ENCODE measurements at places on chromosomes 13 and 19.
A peak's percentile ranks its signal among the peaks of the same experiment; 100 is the strongest.

DNA sequence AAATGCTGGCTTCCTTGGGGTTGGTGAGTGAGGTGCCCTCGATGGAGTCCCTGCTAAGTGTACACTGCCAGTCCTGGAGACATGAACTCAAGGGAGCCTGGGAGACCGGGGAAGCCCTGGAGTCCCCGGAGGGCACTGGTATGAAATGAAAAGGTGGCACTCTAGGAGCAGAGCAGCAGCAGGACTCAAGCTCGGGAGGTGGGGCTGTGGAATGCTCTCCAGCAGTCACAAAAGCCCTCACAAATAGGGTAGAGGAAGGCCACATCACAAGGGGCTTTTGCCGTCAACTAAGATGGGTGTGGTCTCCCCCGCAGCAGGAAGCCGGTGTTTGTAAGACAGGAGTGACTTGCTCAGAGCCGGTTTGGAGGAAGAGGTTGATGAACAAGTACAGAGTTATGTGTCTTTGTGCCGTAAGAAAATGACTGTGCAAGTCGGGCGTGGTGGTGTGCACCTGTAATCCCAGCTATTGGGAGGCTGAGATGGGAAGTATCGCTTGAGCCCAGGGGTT is 19.3 kb downstream of the CCNE1 start:
- no peak for DNase-seq

GRCh38 chr19:7845390-7846154 is 15.6 kb downstream of the EVI5L start:
- DNase-seq = no peak

GRCh38 chr13:99214232-99214631 is 13.6 kb downstream of the UBAC2 start:
- DNase-seq = no peak

GRCh38 chr19:45782820-45783785 is 813 bp upstream of the DMPK start:
- peak; percentile 42 for DNase-seq

DNA sequence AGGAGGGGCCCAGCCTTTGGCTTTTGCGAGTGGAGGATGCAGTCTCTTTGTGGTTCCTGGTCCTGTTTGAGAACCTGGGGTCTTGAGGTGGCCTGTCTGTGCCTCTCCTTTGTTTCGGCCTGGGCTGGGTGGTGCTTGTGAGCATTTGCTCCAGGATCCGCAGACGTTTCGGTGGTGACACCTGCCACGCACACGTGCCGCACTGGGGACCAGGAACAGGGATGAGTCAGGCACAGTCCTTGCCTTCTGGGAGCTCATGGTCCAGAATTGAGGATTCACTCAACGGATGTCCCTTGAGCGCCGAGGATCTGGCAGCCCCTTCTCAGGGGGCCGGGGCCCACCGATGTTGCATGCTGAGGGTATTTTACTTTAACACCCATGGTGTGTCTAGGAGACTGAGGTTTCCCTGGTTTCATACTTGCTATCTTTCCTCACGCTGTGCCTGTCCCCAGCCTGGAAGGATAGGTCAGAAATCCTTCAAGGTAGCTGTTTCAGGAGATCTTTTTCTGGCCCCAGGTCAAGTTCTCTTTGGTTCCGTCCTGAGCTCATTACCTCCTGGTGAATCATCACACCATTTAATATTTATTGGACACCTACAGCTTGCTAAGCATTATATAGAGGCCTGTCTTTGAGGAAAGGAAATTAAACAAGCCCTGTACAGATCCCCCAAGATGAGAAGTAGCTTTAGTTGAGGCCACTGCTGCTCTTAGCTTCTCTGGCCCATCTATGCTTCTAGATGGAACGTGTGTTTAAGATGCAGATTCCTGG is 5.1 kb downstream of the HDGFL2 start:
- no peak for DNase-seq

DNA sequence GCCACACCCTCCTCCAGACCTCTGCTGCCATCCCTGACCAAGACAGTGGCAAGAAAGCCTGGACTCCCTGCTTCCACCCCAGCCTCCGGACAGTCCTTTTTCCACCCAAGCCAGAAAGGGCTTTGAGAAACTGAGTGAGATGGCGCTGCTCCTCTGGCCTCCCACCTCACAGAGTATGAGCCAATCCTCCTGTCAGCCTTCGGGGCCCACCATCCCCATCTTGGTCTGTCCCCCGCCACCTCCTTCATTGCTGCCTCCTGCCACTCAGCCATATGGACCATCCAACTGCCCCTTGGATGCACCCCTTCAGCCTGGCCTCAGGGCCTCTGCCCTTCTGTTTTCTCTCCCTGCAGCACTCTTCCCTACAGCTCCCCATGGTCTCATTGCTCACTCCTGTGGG is 125.7 kb downstream of the CRYL1 start:
- no peak for DNase-seq

GRCh38 chr13:40452038-40452666 is 214.3 kb downstream of the FOXO1 start:
- no peak for DNase-seq

DNA sequence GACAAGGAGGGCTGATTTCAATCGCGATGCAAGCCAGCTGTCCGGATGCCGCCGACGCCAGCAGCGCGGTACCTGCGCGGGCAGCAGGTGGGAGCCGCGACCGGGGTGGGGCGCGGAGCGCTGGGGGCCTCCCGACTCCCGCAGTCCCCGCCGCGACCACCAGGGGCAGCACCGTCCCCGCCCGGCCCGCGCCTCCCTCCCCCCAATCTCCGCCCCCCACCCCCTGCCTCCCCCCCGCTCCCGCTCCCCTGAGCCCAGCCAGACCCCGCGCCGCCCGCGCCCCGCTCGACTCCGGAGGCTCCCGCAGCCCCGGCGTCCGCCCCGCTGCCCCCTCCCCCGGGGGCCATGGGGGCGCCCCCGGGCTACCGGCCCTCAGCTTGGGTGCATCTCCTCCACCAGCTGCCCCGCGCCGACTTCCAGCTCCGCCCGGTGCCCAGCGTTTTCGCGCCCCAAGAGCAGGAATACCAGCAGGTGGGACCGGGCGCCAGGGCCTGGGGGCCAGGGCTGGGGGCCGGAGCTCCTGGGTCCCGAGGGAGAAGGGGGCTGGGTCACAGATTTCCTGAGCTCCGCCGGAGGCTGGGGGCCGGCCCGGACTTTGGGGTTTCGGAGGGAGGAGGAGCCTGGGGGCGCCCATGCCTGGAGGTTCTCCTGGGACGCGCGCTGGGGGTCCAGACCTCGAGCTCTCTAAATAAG is at the start of gene TTYH1:
TTYH1 (plus strand) TSS at position 257 of the 693 bp plus-strand sequence; CDS start at position 346, 89 bp downstream.
- DNase-seq = no peak

- DNase-seq = no peak
These were observed 31.0 kb downstream of the THSD1 start for GRCh38 chr13:52374873-52375411.

GRCh38 chr13:79740991-79741390 is 260.0 kb downstream of the NDFIP2 start:
- no peak for DNase-seq

DNA sequence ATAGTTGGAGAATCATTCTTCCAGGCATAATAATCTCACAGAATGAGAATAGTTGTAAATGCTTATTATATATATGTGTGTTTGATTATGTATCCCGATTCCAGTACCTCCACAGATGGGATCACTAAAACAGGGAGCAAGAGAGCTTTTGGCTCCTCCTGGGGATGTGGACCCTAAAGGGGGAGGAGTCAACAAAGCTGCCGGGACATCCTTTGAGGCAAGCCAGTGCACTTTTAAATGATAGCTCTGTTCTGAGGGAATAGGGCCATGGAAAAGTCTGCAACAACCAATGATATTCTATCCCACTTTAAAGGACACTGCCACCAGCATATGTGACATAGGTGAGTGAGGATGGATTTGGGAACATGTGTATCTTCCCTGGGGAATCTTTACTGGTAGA is 40.8 kb downstream of the SLITRK5 start:
- no peak for DNase-seq

DNA sequence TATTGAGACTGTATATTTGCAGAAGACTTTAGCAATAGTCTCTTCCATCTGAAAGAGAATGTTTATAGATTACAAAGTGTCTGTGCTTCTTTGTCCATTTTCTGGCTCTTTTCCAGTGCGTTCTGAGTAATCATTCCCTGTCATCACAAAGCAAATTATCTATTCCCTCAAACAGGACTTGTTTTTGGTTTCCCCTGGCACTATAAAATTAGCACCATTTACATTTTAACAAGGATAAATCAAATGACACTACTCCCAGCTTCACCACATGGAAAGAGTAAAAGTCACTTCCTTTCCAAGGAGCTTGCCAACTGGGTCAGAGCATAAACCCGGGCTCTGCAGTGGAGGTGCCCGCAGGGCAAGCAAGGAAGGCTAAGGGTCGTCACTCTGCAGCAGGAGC is 88.1 kb downstream of the SHISA2 start:
- no peak for DNase-seq

- DNase-seq = no peak
These were observed 290.8 kb upstream of the PCDH9 start for GRCh38 chr13:67520886-67521285.

DNA sequence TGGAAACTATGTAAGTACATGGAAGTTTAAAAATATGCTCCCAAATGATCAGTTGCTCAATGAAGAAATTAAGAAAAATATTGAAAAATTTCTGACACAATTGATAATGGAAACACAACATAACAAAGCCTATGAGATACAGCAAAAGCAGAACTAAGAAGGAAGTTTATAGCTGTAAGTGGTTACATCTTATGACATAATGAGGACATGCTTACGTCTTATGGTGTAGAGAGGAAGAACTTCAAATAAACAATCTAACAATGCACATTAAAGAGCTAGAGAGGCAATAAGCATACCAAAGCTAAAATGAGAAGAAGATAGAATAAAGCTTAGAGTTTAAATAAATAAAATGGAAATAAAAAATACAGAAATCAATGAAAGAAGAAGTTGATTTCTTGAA is 50.0 kb upstream of the CEACAM21 start:
- DNase-seq = no peak

- no peak for DNase-seq
These were observed 15.4 kb downstream of the NLRP12 start for GRCh38 chr19:53808710-53809125.

GRCh38 chr13:43431290-43431716 is 355.5 kb downstream of the ENOX1 start:
- no peak for DNase-seq

- DNase-seq = no peak
These were observed 19.6 kb downstream of the AP2A1 start for GRCh38 chr19:49786376-49786820.

GRCh38 chr19:7997809-7998480 is 7.5 kb downstream of the ELAVL1 start:
- no peak for DNase-seq

- no peak for DNase-seq
These were observed 34.9 kb downstream of the ADGRE3 start for GRCh38 chr19:14639536-14640277.

GRCh38 chr13:51585696-51586095 is 1.4 kb downstream of the WDFY2 start:
- DNase-seq = no peak

- DNase-seq = no peak
These were observed 14.4 kb upstream of the UQCR11 start for GRCh38 chr19:1619703-1620102.

DNA sequence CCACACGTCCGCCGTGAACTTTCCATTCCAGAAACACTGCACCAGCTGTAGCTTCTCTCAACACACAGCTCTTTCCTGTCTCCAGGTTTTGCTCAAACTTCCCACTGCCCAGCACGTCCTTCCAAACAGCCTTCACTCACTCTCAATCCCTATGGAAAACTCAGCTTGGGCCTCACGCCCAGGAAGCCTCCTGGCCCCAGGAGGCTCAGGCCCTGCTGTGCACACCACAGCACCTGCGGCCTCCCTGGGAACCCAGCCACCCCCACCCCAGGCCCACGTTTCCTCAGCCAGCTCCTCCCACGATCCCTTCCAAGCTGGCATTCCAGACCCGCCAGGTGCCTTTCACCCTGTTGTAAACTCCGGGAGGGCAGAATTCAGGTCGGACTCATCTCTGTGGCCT is 35.2 kb downstream of the C13orf46 start:
- DNase-seq = no peak

- DNase-seq = no peak
These were observed 54.7 kb upstream of the DCT start for GRCh38 chr13:94534166-94534565.

GRCh38 chr19:58183817-58184215 is 955 bp downstream of the ZNF274 start:
- no peak for DNase-seq

GRCh38 chr13:61086087-61086486 is 329.6 kb downstream of the PCDH20 start:
- no peak for DNase-seq

GRCh38 chr13:59982631-59983382 is 180.9 kb downstream of the DIAPH3 start:
- no peak for DNase-seq

DNA sequence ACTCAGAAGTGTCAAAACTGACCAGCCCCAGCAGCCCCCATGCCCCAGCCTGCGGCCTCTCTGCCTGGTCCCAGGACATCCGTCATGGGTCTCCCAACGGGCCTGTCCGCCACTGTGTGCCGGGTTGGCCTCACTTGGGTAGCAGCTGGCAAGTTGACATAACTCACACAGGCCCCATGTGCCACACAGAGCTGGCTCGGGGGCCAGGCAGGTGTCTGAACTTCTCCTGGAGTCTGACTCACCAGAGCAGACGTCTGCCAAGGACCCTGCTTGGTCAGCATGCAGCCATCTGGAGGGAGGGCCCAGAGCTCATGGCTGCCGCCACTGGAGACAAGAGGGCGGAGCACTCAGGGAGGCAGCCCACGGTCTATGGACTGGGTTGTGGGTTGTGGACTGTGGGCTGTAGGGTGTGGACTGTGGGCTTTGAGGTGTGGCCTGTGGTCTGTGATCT is 32.0 kb upstream of the TMEM255B start:
- no peak for DNase-seq

DNA sequence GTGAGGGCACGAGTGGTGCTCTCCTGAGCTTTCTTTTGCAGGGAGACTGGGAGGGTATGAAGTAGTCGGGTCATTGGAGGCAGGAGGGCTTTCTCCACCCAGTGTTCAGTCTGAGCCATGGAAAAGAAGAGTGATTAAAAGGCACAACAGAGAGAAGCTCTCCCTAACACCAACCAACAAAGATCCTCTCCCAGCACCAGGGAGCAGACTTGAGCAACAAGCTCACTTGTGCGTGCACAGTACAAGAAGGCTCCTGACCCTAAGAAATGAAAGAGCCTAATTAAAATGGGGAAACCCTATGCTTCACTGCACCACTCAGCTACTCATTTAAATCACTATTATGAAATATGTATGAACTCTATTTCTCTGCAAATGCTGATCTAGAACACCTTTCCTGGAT is 276.3 kb upstream of the SOX21 start:
- no peak for DNase-seq

GRCh38 chr19:49767381-49767780 is 580 bp downstream of the AP2A1 start:
- DNase-seq = no peak

Data from BJ (cell line).